ENCODE measurements at places on chromosomes 5 and 9.

GRCh38 chr5:130797303-130797702 is 367.8 kb downstream of the HINT1 start:
- no peak for DNase-seq

DNA sequence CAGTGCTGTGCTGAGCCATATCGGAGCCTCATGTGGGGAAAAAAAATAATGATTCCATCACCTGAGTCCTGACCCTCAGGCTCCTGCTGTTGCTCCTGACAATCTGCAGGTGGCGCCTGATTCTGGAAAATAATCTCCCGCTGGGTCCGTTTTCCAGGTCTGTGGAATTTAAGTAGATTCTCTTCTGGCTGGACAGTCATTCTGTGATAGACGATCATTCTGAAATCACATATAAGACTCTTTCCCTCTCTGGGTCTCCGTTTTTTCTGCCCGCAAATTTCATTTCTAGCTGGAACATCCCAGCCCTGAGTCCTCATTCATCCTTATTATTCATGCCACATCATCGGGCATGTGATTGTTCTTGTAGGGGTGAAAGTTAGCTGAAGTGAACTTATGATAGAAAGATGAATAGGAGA is 22.1 kb upstream of the STXBP1 start:
- DNase-seq: no peak

DNA sequence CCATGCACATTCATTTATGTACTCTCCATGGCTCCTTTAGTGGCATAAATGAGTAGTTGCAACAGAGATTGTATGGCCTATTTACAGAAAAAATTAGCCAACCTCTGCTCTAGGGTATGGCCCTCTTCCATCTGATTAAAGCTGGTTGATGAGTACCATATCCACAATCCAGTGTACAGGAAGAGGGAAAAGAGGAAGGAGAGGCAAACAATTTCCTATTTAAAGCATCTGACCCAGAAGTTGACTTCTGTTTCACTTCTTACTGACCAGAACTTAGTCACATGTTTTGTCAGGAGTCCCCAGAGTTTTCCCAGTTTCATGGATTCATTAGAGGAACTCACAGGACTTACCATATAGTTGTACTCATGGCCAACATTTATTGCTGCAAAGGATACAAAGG is 68.6 kb upstream of the STARD4 start:
- no peak for DNase-seq

DNA sequence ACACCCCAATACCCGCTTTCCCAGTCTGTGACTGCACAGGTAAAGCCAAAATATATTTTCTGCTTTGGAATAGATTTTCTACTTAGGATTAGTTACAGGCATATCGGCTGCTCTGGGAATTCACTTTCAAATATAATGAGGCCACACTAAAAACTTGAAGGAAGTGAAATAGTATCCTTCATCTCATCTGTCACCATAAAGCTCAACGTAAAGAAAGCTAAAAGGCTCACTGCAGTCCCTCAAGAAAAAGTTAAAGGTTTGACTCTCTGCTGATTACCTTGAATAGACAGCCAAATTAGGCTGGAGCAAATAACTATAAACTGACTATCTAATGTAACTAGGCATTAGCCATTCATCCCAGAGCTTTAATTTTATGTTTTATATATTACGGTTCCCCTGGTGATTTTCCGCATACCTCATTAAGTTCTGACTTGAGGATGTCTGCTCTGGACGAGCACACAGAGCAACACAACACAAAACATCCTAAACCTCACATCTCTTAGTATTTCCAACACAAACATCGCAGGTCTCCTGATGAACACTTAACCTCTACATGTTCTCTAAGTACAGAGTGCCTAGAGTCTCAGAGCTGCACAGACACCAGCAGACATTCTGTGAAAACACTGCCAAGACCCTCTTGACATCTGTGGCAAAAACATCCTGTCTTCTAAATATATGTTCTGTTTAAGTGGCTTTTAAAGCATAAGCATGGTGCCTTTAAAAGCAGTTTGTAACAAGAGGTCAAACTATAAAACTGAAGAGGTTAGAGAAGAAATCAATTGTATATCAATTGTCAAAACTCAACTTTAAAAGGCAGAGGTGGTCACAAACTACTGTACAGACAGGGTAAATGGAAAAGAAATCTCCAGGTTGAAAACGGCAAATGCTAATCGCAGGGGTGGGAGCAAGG is 35.4 kb downstream of the ELAVL2 start:
- DNase-seq: no peak

- no peak for DNase-seq
Measured at GRCh38 chr5:74261421-74261820, 379.1 kb downstream of the ENC1 start.

DNA sequence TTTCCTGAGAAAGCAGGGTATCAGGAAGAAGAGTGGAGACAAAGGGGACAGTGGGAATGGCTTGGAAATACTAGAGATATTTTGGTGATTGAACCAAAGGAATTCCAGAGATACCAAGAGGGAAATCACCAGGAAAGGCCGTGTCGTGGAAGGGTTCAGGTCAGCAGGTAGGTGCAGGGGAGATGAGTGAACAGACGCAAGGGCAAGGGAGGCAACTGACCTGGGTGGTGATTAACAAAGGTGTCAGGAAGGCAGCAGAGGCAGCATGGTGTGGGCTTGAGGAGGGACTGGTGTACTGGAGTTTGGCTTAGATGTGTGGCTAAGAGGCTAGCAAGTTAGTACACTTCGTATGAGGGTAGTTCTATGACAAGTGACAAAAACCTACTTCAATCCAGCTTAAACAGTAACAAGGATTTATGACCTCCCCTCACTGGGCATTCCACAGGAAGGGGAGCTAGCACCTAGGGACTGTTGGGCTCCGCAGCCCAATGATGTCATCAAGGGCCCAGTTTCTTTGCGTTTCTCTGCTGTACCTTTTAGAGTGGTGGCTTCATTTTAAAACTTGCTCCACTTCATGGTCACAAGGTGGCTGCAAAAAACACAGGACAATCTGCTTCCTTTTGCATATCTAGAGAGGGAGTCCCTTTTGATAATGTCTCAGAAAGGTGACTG is 37.0 kb downstream of the INIP start:
- DNase-seq: no peak

DNA sequence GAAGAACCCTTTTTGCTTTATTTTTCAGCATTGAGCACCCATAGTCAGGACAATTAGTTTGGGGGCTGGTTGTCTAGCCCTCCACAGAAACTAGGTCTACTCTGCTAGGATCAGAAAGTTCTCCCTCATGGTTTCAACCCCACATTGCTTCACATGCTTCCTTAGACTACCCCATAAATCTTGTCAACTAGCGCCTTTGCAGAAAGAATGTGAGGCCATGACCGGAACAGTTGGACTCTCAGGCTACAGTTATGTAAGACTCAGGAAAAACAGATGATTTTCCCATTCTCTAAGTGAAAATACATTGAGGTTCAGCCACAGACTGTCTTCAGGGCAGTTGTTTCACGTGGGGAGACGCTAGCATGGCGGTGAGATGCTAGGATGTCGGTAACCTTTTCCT is 255.6 kb downstream of the NR3C1 start:
- DNase-seq: no peak

GRCh38 chr5:177508837-177509236 is 789 bp downstream of the DOK3 start:
- no peak for DNase-seq

GRCh38 chr5:30604648-30605262 is 588.7 kb upstream of the CDH6 start:
- DNase-seq: no peak

GRCh38 chr9:98182069-98182820 is 10.2 kb downstream of the CORO2A start:
- no peak for DNase-seq

DNA sequence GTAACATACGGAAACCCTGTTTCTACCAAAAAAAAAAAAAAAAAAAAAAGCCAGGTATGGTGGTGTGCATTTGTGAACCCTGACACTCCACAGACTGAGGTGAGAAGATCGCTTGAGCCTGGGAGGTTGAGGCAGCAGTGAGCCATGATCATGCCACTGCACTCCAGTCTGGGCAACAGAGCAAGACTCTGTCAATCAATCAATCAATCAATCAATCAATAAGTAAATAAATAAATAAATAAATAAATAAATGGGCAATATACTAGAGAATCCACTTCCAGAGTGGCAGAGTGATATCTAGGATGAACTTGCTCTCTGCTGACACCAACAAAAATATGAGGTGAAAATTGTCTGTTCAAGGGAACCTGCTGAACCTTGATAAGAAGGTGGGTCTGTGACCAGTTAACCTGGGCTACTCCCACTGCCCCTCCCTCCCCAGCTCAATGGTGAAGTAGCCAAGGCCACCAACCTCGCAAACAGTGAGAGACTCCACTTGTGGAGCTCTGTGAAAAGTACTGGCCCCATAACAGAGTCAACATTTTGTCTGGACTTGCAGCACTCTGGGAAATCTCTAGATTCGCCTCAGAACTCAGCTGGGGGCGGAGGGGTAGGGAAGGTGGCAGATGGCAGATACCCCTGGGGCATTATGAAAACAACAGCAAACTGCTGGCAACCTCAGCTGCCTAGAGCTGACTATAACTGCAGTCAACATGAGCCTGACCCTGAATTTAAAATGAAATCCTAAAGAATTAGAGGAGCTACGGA is 163.7 kb downstream of the ROR2 start:
- no peak for DNase-seq

DNA sequence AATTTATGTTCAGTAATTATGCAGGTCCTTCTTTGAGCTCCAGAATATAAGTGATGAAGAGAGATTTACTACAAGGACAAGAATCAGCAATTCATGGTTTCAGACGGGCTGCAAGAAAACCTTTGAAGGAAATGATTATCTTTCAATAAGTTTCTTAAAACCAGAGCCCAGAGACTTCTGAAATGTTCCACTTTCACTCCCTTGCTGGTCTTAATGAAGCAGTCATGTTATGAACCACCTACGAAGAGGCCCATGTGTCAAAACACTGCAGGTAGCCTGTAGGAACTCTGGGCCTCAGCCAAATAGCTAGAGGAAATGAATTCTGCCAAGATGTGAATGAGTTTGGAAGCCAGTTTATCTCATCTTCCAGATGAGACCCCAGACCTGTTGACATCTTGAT is 505.9 kb upstream of the MEF2C start:
- DNase-seq: no peak

GRCh38 chr5:96015709-96016108 is 54.1 kb upstream of the ELL2 start:
- DNase-seq: no peak

DNA sequence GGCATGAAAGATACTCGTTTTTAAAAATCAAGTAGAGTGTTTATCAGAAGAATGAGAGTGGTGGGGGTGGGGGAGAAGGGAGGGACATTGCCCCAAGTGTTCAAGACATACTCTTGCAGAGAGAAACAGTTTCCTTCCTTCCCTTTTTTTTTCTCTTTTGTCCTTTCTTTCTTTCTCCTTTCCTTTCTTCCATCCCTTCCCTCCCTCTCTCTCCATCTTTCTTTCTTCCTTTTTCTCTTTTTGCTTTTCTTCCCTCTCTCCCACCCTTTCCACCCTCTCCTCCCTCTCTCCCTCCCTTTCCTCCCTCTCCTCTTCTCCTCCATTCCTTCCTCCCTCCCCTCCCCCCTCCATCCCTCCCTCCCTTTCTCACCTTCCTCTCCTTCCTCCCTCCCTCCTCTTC is 478.3 kb upstream of the EDIL3 start:
- no peak for DNase-seq

GRCh38 chr9:20984506-20984905 is 46.9 kb downstream of the HACD4 start:
- DNase-seq: no peak

All from posterior cingulate gyrus (tissue), 11 donors.